ENCODE measurements at places on chromosomes 1 and 21. TPM values are rescaled to one million over a fixed set of nuclear protein-coding genes. Genes with fewer than 3 reads are reported as not detected.

DNA sequence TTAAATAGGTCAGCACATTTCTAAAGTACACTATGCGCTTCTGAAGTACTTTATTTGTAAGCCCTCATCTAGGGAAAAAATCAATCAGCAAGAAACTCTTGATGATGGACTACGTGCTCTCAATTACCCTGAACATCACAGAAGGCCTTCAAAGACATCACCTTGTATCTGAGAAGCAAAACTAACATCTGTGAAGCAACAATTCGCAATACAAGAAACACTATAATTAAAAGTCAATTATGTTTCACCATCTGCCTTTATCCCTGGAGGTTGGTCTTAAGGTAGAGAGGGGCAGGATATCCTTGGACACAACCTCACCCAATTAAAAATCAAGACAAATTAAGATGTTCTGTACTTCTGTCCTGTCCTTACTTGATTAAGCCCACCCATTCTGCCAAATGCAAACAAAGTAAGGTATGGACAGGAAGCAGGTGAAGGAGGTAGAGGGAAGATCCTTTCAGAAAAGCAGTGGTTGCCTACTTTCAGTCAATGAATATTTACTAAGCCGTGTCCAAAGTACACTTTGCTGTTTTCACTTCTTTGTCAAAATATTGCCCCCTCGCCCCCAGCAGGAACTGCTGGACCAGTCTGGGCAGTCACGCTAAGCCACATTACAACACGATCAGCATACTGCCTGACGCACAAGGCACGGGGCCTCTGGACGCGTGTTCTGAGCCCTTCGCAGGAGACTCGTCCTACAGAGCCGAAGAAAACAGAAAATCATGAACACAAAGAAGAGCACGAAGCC, 887 bp downstream of the SLC19A2 start:
- H3K27me3 ChIP-seq, result no peaks in the 10 kb centered on the region
- H3K4me1 ChIP-seq, result peaks cover 23% of the 10 kb centered on the region
- no peaks in the 10 kb centered on the region for H3K36me3 ChIP-seq
- DNase-seq, result no peak
- H3K27ac ChIP-seq, result peak overlapping the region; percentile 58

DNA sequence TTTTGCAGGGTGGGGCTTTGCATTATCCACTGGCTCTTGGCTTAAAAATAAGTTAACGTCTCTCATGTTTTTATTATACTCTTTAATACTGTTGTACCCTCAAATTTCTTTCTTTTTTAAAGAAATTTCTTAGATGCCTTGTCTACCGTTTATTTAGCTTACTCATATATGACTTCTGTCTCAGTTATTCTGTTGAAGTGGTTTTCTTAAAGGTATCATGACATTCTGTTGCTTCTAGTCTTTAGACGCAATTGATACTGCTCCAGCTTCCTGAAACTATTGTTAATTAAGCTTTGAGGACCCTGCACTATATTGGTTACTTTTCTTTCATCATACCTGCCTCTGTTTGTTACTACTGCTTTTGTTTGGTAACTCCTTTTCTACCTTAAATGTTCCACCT, 11.7 kb downstream of the PKN2 start:
- no peaks in the 10 kb centered on the region for H3K27me3 ChIP-seq
- H3K36me3 ChIP-seq, result no peaks in the 10 kb centered on the region
- H3K27ac ChIP-seq, result no peak overlapping the region

DNA sequence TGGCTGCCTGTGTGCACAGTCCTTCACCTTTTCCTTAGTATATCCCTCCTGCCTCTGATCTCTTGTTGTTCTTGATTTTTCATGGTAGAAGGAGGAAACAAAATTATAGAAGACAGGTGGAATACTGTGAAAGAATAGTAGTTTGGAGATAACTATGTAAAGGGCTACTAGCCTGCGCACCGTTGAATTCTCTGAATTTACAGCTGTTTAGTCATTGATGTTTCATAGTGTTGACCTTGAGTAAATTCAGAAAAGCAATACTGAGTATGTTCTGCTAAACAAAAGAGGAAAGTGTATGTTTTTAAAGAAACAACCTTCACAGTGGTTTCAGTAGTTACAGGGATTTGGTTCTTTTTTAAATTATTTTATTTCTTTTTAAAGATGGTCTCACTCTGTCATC, 18.1 kb downstream of the CAMTA1 start:
- DNase-seq, result no peak
- H3K4me3 ChIP-seq, result no peak overlapping the region
- no peaks in the 10 kb centered on the region for H3K27me3 ChIP-seq

GRCh38 chr21:32559006-32559610, 26.2 kb downstream of the TCP10L start:
- DNase-seq, result no peak
- no peaks in the 10 kb centered on the region for H3K4me1 ChIP-seq
- H3K27me3 ChIP-seq, result no peaks in the 10 kb centered on the region
- H3K4me3 ChIP-seq, result no peak overlapping the region
- no peak overlapping the region for H3K27ac ChIP-seq
- H3K36me3 ChIP-seq, result no peaks in the 10 kb centered on the region

- H3K4me1 ChIP-seq, result no peaks in the 10 kb centered on the region
- H3K27me3 ChIP-seq, result no peaks in the 10 kb centered on the region
- no peak overlapping the region for H3K4me3 ChIP-seq
- no peak for DNase-seq
- H3K27ac ChIP-seq, result no peak overlapping the region
Observed at GRCh38 chr1:233138788-233139585, 156.5 kb downstream of the PCNX2 start.

DNA sequence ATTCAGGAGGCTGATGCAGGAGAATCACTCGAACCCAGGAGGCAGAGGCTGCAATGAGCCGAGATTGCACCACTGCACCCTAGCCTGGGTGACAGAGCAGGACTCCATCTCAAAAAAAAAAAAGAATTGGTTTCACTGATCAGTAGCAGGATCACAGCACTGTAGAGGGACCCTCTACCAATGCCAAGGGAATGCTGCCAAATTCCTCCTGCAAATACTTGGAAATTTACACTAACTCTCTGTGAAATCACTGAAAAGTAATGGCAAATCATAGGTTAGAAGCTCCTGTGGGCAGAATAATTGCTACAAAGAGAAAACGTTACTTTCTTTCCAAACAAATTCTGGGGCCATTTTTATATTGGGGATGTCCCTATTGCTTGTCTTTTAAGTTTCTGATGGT, 6.7 kb upstream of the GPR25 start:
- no peak overlapping the region for H3K4me3 ChIP-seq
- no peaks in the 10 kb centered on the region for H3K27me3 ChIP-seq
- no peaks in the 10 kb centered on the region for H3K4me1 ChIP-seq
- H3K27ac ChIP-seq, result no peak overlapping the region
- no peak for DNase-seq

GRCh38 chr1:173669491-173669941, at the start of gene ANKRD45:
TSS of gene ANKRD45 (minus strand) at chr1:173669851. CDS start at chr1:173659418, 10,433 bp downstream.
- no peaks in the 10 kb centered on the region for H3K27me3 ChIP-seq
- H3K27ac ChIP-seq, result no peak within 1 kb of the TSS
- H3K4me3 ChIP-seq, result no peak within 1 kb of the TSS
- DNase-seq, result no peak
- H3K36me3 ChIP-seq, result no peaks in the 10 kb centered on the region

DNA sequence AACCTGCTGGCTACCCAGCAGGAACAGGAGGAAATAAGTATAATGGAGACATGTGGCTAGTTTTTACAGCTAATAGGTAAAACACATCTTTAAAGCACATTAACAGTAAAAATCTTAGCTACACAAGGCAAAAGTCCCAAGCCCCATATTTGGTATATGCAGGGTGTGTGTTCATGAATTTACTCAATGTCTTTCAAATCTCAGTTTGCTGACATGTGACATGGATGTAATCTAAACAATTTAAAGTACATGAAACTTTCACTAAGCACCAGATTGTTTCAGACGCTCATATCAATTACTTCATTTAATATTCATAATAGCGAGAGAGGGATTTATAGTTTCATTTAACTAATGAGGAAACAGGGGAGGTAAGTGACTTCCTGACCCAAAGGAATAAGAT, 3.9 kb downstream of the TACSTD2 start:
- no peak for DNase-seq
- peaks cover 15% of the 10 kb centered on the region for H3K4me1 ChIP-seq
- H3K36me3 ChIP-seq, result no peaks in the 10 kb centered on the region
- H3K4me3 ChIP-seq, result no peak overlapping the region

Gene TRPM2
- total RNA-seq, result 28.1 TPM
